ENCODE measurements at places on chromosomes 5 and 9.

DNA sequence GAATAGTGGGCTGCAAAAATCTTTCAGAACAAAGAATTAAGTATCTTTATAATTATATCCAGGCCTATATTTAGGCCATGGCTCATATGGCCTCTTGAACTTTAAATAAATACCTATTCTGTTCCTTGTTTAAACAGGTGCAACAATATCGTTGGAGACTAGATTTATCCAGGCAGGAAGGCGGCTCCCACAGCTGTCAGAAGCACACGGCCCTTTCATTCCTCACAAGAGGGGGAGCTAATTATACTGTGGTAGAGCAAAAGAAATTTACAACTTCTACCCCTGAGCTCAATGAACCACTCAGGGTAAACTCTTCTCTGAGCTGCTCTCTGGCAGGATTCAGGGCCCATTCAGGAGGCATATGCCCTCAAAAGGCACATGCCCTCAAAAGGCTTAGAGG is 31.3 kb downstream of the TMEM174 start:
- H3K27ac ChIP-seq: no peak overlapping the region
- no peak overlapping the region for H3K4me3 ChIP-seq
- DNase-seq: no peak
- H3K27me3 ChIP-seq: no peaks in the 10 kb centered on the region
- peaks cover 3% of the 10 kb centered on the region for H3K4me1 ChIP-seq
- H3K36me3 ChIP-seq: no peaks in the 10 kb centered on the region

DNA sequence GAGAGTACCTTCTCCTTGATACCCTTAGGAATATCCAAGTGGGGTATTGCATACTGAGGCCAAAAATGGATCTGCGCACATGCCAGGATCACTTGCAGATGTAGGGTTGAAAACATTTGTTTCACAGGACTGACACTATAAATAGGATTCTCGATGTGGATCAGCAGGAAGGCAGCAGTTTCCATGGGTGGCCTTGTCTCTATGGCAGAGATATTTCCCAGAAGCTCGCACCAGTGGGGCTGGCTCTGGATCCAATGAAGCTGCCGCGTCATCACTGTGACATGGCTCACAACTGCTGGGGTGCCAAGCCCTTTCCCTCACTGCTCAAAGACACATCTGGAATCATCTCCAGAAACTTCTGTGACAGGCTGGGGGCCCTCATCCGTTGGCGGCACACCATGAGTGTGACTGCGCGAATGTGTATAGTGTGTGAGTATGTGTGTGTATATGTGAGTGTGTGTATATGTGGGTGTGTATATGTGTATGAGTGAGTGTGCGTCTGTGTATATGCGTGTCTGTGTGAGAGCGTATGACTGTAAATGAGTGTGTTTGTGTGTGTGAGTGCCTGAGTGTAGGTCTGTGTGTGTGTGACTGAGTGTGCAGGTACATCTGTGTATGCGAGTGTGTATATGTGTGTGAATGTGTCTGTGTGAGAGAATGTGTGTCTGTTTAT is 182.5 kb downstream of the GAS1 start:
- H3K4me3 ChIP-seq: no peak overlapping the region
- no peaks in the 10 kb centered on the region for H3K36me3 ChIP-seq
- H3K27ac ChIP-seq: no peak overlapping the region
- DNase-seq: no peak

DNA sequence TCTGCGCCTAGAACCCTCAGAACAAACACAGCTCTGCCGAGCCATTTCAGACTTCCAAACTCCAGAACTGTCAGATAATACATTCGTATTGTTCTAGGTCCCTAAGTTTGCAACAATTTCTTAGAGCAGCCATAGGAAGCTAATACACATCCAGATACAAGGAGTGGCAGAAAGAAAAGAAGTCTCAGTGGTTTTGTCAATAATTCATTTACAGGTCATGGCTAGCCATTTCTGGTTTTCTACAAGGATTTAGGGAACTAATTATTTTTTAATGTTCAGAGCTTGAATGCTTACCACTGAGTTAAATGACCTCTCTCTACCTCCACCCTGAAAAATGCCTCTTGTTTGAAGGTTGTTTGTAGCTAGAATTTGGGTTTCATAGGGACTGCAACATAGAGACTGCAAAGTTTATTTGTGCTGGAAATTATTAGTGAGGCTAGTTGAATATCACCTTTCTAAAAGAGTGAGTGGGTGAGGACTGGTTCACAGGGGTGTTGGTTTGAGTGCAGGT is 15.5 kb upstream of the ERMP1 start:
- DNase-seq: no peak
- H3K27ac ChIP-seq: no peak overlapping the region
- H3K4me3 ChIP-seq: no peak overlapping the region
- no peaks in the 10 kb centered on the region for H3K27me3 ChIP-seq
- H3K36me3 ChIP-seq: no peaks in the 10 kb centered on the region

- H3K36me3 ChIP-seq: peaks cover 3% of the 10 kb centered on the region
- H3K4me3 ChIP-seq: no peak overlapping the region
- no peak overlapping the region for H3K27ac ChIP-seq
- H3K4me1 ChIP-seq: no peaks in the 10 kb centered on the region
- no peak for DNase-seq
- no peaks in the 10 kb centered on the region for H3K27me3 ChIP-seq
Measured at GRCh38 chr5:83568186-83568585, 96.6 kb downstream of the VCAN start.

DNA sequence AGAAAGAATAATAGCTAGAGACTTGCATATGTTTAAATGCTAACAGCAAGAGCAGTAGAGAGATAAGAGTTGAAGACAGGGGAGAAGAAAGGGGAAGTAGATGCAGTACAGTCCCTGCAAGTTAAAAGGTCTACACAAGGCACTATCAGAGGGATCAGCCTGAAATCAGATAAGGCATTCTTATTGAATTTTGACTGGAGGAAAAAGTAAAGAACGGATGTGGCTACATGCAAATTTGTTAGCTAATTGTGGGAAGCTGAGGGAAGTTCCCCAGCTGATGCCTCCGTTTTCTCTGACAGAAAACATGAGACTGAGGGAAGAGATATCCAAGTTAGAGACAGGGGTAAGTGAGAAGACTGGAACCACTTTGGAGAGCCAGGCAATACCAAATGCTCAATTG is 12.9 kb upstream of the RHOBTB3 start:
- no peaks in the 10 kb centered on the region for H3K27me3 ChIP-seq
- no peak overlapping the region for H3K27ac ChIP-seq
- no peaks in the 10 kb centered on the region for H3K4me1 ChIP-seq
- H3K36me3 ChIP-seq: no peaks in the 10 kb centered on the region

GRCh38 chr5:80117446-80117845 is 82.3 kb downstream of the THBS4 start:
- no peak for DNase-seq
- no peaks in the 10 kb centered on the region for H3K36me3 ChIP-seq
- H3K4me1 ChIP-seq: no peaks in the 10 kb centered on the region
- H3K27ac ChIP-seq: no peak overlapping the region

DNA sequence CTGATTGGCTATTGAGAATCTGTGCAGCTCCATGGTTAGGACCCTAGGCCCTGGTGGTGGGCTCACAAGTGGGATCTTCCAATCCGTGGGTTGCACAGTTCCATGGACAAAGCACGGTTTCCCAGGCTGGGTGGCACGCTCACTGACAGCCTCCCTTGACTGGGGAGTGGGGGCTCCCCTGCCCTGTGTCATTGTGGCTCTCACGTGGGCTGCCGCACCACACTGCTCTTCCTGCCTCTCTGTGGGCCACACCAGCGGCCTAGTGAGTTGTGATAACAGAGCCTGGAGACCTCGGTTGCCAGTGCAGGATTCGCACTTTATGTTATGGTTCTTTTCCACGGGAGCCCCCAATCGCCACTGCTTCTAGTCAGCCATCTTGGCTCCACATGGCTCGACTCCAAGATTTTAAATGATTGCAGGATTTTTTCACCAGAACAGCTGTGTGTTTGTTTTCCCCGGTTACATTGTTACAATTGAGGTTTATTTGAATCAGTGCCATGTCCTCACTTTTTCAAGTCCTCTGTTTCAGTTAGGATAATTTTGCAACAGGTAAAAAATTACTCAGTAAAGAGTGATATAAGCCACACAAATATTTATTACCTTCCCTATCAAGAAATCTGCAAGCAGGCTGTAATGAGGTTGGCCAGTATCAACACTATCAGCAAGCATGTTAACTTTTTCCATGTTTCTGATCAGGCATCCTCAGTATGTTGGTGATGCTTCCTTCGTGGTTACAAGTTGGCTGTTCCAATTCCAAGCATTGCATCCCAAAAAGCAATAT is 253.8 kb downstream of the ZNF608 start:
- no peaks in the 10 kb centered on the region for H3K36me3 ChIP-seq
- H3K4me3 ChIP-seq: no peak overlapping the region
- H3K27ac ChIP-seq: no peak overlapping the region
- no peaks in the 10 kb centered on the region for H3K27me3 ChIP-seq
- no peak for DNase-seq
- H3K4me1 ChIP-seq: no peaks in the 10 kb centered on the region

GRCh38 chr9:27599870-27600238 is 26.6 kb upstream of the C9orf72 start:
- H3K27ac ChIP-seq: no peak overlapping the region
- H3K4me1 ChIP-seq: no peaks in the 10 kb centered on the region
- DNase-seq: no peak
- no peak overlapping the region for H3K4me3 ChIP-seq
- H3K36me3 ChIP-seq: no peaks in the 10 kb centered on the region

DNA sequence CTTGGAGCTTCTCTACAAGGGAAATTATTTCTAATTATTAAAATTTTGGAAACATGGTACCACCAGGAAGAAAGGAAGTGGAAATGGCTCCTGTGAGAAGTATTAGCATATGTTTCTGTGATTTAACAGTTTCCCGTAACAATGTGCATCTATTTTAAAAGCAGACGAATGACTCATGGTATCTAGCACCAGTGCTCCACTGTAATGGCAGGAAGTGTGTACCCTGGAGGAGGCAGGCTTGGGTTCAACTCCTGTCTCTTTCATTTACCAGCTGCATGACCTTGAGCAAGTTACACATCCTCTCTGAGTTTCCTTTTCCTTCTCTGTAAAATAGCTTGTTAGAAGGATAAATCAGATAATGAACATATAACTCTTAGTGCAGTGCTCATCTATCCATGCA is 41.0 kb upstream of the ANGPTL2 start:
- no peak overlapping the region for H3K4me3 ChIP-seq
- no peak for DNase-seq
- peaks cover 8% of the 10 kb centered on the region for H3K4me1 ChIP-seq

- no peak for DNase-seq
- H3K36me3 ChIP-seq: no peaks in the 10 kb centered on the region
- no peak overlapping the region for H3K4me3 ChIP-seq
- H3K27me3 ChIP-seq: no peaks in the 10 kb centered on the region
Measured at GRCh38 chr5:94329115-94329514, 289.3 kb downstream of the KIAA0825 start.

- H3K36me3 ChIP-seq: peaks cover 25% of the 10 kb centered on the region
- H3K27ac ChIP-seq: no peak overlapping the region
Measured at GRCh38 chr5:150014456-150014855, 13.9 kb downstream of the HMGXB3 start.

GRCh38 chr5:59021286-59021673 is 438.4 kb downstream of the RAB3C start:
- H3K36me3 ChIP-seq: no peaks in the 10 kb centered on the region
- H3K27ac ChIP-seq: no peak overlapping the region
- H3K4me3 ChIP-seq: no peak overlapping the region
- DNase-seq: no peak
- no peaks in the 10 kb centered on the region for H3K27me3 ChIP-seq

DNA sequence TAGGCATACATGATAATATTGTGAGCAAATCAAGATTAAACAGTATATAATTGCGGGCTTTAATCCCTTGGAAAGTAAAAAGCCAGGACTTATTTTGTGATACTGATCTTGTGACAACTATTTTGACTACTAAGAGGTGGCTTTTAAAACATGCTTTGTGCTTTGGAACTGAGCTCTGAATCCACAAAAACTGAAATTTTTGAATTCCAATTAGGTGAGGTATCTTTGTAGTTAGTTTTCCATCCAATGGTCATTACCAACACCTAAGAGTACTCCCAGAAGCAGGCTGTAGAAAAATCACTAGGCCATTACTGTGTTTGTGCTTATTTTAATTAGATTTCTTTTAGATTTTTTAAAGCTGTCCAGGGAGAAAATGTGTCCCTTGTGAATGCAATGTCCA is 559.5 kb upstream of the WWC1 start:
- no peaks in the 10 kb centered on the region for H3K36me3 ChIP-seq
- DNase-seq: no peak
- H3K4me1 ChIP-seq: peaks cover 3% of the 10 kb centered on the region
- no peak overlapping the region for H3K27ac ChIP-seq
- H3K27me3 ChIP-seq: no peaks in the 10 kb centered on the region

DNA sequence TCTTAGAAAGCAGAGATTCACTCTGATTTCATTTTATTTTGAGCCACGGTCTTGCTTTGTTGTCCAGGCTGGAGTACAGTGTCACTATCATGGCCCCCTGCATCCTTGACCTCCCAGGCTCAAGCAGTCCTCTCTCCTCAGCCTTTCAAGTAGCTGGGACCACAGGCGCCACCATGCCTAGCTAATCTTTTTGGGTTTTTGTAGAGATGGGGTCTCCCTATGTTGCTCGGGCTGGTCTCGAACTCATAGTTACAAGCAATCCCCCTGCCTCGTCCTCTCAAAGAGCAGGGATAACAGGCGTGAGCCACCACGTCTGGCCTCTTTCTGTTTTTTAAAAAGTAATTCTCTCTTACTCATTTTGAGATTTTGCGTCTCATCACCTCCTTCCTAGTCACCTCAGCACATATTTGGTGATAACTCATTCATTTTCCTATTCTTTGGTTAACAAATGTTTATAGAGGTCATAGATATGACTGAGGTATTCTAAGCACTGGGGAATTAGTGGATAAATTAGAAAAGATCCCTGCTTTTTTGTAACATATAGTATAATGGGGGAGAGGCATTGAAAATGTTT is 10.8 kb upstream of the DCP2 start:
- peaks cover 3% of the 10 kb centered on the region for H3K4me1 ChIP-seq
- no peak for DNase-seq
- no peak overlapping the region for H3K4me3 ChIP-seq
- no peaks in the 10 kb centered on the region for H3K36me3 ChIP-seq
- H3K27me3 ChIP-seq: no peaks in the 10 kb centered on the region

- DNase-seq: no peak
- H3K4me3 ChIP-seq: no peak overlapping the region
- H3K4me1 ChIP-seq: no peaks in the 10 kb centered on the region
Measured at GRCh38 chr9:125260561-125260960, 1.1 kb upstream of the GAPVD1 start.

DNA sequence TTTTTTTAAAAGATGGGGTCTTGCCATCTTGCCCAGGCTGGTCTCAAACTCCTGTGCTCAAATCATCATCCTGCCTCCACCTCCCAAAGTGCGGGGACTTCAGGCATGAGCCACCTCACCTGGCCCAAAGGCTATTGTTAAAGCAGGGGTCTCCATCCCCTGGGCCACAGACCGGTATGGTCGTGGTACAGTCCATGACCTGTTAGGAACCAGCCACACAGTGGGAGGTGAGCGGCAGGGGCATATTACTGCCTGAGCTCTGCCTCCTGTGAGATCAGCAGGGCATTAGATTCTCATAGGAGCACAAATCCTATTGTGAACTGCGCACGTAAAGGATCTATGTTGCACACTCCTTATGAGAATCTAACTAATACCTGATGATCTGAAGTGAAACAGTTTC is 7.3 kb upstream of the NOL6 start:
- H3K4me3 ChIP-seq: no peak overlapping the region
- no peaks in the 10 kb centered on the region for H3K36me3 ChIP-seq
- no peaks in the 10 kb centered on the region for H3K4me1 ChIP-seq
- H3K27ac ChIP-seq: no peak overlapping the region

Data from iPS DF 6.9 (cell line).